Stimulated activated CD8-positive, alpha-beta memory T cell treated with anti-CD3 and anti-CD28 coated beads, Interleukin-4, amount 100 ng/mL, for 4 hours (primary cell): ENCODE measurements at places on chromosomes 12 and 14.

- DNase-seq = no peak
Measured at GRCh38 chr14:103186909-103187586, 63.8 kb downstream of the TNFAIP2 start.

GRCh38 chr14:69263364-69263763 is 3.4 kb downstream of the GALNT16 start:
- no peak for DNase-seq

GRCh38 chr14:49044981-49045380 is 541.2 kb downstream of the RPS29 start:
- no peak for DNase-seq

DNA sequence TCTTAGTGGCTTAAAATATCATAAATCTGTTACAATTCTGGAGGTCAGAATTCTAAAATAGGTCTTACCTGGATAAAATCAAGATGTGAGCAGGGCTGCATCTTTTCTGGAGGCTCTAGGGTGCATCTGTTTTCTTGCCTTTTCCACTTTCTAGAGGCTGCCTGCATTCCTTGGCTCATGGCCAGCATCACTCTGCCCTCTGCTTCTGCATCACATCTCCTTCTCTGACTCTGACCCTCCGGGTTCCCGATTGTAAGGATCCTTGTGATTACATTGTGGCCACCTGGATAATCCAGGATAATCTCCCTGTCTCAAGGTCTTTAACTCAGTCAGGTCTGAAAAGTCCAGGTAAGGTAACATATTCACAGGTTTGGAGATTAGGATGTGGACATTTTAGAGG is 11.0 kb upstream of the BMP4 start:
- no peak for DNase-seq

- DNase-seq = no peak
Measured at GRCh38 chr12:96400631-96401075, 414 bp upstream of the CDK17 start.

GRCh38 chr12:82655751-82656150 is 31.0 kb upstream of the TMTC2 start:
- no peak for DNase-seq

DNA sequence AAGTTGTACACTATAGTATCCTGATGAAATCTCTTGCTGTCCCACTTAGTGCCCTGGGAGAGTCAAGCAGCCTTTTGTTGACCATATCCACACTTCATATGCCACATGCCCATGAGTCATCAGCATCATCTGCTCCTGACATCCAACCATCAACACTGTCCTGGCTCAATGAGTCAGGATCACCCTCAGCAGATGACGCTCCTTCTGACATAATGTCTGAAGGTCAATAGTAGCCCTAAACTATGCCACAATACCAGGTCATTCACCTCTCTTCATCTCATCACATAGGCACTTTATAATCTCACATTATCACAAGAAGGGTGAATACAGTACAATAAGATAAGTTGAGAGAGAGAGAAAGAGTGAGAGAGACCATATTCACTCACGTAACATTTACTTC is 369.0 kb upstream of the FAR2 start:
- DNase-seq = no peak

DNA sequence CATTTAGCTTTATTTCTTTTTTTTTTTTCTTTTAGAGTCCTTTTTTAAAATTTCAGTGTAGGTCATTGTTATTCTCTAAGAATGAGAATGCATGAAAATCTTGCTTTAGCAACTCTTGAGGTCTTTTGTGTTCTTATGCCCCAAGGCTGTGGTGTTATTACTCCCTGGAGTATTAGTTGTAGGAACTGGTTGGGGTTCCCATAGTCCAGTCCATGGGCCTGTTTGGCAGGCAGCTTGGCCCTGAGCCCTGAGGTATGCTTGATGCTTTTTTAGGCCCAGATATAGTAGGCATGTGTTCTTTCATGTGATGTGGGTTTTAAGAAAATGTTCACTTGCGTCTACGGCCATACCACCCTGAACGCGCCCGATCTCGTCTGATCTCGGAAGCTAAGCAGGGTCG is 1.6 kb downstream of the FAM234B start:
- no peak for DNase-seq

DNA sequence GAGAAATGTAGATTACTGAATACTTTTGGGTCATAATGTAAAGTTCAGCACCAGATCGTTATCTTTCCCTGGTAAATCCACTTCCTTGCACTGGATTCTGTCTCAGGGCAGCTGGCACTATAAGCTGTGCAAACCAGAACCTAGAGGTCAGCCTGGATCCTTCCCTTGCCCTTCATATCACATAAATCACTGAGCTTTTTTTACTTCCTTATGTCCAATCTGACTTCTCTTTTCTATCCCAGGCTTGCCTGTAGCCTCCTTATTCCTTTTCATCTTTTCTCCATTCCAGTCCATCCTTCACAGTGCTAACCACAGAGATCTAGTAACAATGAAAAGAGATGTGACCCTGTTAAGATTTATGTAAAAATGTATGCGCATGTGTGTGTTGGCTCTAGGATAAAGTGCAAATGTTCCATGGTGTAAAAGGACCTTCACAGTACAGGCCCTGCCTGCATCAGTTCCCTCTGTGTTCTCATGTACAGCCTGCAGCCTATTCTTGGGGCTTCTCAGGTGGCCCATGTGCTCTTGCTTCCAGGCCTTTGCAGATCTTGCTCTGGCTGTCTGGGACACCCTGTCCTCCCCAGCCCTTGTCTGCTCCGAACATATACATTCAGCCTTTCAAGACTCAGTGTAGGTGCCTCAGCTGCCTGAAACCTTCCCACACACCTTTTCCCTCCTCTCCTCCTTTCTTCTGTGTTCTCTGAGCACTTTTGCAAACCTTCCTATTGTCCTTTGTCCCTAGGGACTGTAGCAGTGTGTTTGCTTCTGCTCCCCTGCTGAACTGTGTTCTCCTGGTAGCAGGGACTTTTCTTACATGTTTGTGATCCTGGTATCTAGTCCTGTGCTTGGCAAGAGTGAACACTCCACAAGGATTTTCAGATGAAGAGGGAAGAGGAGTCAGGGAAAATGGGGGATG is 30.0 kb downstream of the PELI2 start:
- no peak for DNase-seq

GRCh38 chr12:49922349-49923034 is 18.8 kb upstream of the FAIM2 start:
- no peak for DNase-seq

DNA sequence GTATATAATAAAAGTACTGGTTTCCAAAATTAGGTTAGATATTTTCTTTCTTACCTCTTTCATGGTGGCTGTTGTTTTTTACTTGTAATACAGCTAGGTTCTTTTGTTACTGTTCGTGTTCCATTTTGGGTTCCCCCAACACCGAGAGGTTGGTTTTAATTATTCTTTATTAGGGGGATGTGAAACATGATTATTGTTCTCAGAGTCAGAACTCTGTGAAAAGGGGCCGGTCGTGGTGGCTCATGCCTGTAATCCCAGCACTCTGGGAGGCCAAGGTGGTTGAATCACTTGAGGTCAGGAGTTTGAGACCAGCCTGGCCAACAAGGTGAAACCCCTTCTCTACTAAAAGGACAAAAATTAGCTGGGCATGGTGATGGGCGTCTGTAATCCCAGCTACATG is 108.1 kb downstream of the BICD1 start:
- no peak for DNase-seq

DNA sequence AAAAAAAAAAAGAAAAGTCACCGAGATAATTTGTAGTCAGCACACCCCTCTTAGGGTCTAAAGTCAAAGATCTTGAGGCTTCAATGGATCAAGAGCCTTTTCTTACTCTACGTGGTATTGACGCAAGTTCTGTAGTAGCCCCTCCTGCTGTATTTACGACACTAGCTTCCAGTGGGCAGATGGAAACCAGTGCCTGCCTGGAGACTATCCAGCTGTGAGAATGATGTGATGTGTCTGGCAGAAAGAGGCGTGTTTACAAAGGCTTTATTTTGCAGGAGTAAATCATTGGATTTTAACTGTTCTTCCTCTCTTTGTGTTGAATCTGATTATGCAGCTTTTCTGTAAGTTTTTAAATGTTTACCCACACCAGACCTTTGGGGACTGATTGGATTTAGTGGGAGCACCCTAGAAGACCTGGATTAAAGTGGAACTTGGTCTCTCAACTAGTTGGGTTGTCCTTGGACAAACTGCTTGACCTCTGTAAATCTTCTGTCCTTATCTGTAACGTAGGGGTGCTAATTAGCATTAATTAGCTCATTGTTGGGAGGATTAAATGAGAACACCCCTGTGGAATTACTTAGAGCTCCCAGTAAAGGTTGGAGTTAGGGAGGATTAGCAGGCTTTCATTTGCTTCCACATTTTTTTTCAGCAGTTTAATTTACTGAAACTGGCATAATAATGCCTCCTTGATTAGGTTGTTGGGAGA is 72.4 kb downstream of the RASSF3 start:
- no peak for DNase-seq

- DNase-seq = no peak
Measured at GRCh38 chr14:23358042-23358441, 5.4 kb upstream of the SLC22A17 start.

- peak; percentile 70 for DNase-seq
Measured at GRCh38 chr12:121530600-121531355, 50.0 kb downstream of the KDM2B start.

GRCh38 chr14:95951359-95951758 is 74.7 kb downstream of the TUNAR start:
- DNase-seq = no peak

DNA sequence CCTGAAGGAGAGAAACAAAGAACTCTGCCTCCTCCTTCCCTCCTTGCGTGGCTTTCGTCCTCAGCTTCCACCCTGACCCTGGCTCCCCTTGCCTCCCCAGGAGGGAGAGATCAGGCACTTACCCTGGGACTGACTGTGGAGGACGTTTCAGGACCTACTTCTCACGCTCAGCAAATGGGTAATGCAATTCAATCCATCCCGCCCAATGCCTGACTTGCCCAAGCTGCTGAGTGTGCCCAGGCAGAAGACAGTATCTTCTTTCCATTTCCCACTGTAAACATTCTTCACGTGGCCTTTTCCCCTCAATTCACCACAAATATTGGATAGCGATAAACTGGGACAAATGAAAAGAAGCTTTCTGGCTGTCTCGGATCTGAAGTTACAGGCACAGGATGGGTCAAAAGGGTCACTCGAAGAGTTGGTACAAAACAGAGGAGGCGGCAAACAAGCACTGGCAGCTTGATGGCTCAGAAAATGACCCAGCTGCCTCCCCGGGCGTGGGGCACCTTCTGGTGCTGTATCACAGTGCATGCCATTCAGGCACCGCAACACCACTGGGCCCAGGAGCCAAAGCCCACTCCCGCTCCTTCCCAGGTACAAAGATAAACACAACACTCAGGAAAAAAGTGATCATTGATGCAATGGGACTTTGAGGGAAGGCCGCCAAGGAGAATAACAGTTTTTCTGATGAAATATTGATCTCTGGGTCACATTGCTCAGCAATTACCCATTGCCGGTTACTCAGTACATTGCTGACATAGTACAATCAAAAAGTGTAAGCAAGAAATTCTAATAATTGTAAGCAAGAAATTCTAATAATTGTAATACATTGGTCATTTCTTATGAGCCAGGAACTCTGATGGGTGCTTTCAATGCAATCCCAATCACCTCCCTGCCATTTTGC is 65.8 kb downstream of the TRIM9 start:
- no peak for DNase-seq
